ENCODE measurements at places on chromosomes 12 and 14. TPM values are rescaled to one million over a fixed set of nuclear protein-coding genes. Genes with fewer than 3 reads are reported as not detected.

DNA sequence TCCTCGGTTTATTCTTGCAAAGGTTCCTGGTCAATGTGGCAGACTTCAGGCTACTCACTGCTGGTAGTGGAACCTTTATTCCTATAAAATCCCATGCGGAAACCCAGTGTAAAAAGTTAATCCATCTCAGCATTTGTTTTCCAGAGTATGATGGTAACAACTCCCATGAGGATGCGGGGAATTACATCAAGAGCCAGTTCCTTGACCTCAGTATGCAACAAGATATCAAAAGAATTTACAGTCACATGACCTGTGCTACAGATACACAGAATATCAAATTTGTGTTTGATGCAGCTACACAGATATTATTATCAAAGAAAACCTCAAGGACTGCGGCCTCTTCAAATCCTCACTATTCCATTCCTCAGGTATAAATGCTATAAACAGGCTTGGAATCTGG lies 19.3 kb downstream of the CPM start:
- DNase-seq = no peak
- no peak overlapping the region for H3K4me3 ChIP-seq
- H3K27ac ChIP-seq = no peak overlapping the region
- H3K4me1 ChIP-seq = no peaks in the 10 kb centered on the region

GRCh38 chr12:59736786-59737185 lies 141.0 kb downstream of the SLC16A7 start:
- no peaks in the 10 kb centered on the region for H3K36me3 ChIP-seq
- no peak overlapping the region for H3K4me3 ChIP-seq
- no peaks in the 10 kb centered on the region for H3K4me1 ChIP-seq
- no peaks in the 10 kb centered on the region for H3K27me3 ChIP-seq
- no peak overlapping the region for H3K27ac ChIP-seq

Gene ERC1
- total RNA-seq = 84.1 TPM

- no peaks in the 10 kb centered on the region for H3K27me3 ChIP-seq
- no peak overlapping the region for H3K27ac ChIP-seq
- H3K4me3 ChIP-seq = no peak overlapping the region
- H3K4me1 ChIP-seq = peaks cover 4% of the 10 kb centered on the region
Measured at GRCh38 chr14:21308132-21308478, 28.2 kb downstream of the RPGRIP1 start.

- no peak for DNase-seq
- no peaks in the 10 kb centered on the region for H3K27me3 ChIP-seq
Measured at GRCh38 chr14:68380329-68380741, 412.5 kb downstream of the ZFP36L1 start.

All from thyroid gland (tissue), 4 donors.